LNCaP clone FGC (cell line): ENCODE measurements at places on chromosomes 13 and 19.

DNA sequence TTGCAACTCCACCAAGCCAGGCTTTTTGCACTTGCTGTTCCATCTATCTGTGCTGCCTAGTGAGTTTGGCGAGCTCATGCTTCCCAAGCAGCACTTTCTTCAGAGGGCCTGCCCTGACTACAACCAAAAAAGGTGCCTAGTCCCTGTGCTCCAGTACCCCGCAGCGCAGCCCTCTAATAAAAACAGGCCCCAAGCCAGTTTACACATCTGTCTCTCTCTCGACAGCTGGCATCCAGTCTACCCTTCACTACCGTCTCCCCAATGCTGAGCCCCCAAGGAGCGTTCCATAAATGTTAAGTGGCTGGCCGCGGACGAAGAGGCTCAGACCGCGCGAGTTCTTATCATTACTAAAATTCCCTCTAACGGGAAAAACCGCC lies 512 bp downstream of the MED4 start:
- no peak for DNase-seq

DNA sequence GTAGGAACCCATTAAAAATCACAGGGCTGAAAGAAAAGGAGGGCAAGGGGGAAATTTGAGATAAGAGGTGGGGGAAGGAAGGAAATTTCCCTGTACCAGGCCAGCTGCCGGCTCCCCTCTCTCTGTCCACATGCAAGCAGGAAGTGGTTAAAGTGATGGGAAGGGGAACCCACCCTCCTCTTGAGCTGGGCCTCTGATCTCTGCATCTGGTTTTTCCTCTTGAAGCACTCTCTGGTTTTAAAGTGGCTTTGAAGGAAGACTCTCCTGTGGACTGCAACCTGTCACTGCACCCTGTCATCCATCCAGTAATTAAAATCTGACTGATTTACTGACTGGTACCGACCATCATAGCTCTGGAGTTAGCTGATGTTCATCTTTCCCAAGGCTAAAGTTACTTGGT lies 239.6 kb downstream of the TSHZ3 start:
- DNase-seq: no peak

DNA sequence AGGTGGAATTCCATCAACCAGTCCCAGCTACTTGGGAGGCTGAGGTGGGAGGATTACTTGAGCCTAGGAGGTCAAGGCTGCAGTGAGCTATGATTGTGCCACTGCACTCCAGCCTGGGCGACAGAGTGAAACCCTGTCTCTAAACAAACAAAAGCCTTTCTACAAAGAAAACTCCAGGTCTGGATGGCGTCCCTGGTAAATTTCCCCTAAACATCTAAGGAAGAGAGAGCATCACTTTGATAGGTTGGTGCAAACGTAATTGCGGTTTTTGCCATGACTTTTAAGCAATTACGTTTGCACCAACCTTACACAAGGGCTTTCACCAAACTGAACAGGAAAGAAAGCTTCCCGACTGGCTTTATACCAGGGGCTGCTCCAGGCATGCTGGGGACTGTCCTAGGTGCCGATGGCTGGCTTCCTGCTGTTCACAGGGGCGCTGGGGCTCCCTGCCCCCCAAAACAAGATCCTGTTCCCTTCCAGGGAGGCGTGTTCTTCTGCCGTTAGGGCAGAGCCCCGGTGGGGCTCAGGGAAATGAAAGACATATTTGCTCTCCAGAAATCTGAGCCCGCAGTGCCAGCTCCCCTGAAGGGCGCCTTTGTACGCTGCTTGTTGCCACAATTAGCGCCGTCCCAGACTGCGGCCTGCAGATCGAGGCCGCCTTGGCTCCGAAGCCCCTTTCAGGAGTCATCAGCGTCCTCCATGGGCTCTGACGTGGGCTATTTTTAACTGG lies 38.7 kb upstream of the KLF2 start:
- no peak for DNase-seq

- no peak for DNase-seq
Measured at GRCh38 chr19:1327125-1327524, 41.5 kb downstream of the EFNA2 start.

GRCh38 chr19:17109962-17110598 lies 34.5 kb downstream of the MYO9B start:
- no peak for DNase-seq

- DNase-seq: no peak
Measured at GRCh38 chr13:50452756-50453155, 390.7 kb downstream of the DLEU7 start.

DNA sequence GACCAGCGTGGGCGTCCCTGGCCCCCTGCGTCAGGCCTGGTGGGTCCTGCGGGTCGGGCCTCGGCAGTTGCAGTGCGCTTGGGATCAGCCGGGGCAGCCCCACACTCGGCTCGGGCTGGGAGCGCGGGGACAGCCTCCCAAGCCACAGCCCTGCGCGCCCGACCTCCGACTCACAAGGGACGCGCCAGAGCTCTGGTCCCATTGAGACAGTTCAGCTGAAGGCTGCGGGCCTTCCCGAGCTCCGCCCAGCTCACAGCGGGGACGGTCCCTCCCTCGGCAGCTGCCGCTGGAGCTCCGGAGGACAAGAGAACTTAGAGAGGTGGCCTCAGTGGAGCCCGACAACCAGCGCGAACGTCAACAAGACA lies 45.7 kb upstream of the ZNF730 start:
- no peak for DNase-seq

GRCh38 chr13:39016087-39016486 lies 21.8 kb downstream of the PROSER1 start:
- DNase-seq: no peak

- no peak for DNase-seq
Measured at GRCh38 chr13:53144826-53145225, 116.2 kb downstream of the OLFM4 start.

DNA sequence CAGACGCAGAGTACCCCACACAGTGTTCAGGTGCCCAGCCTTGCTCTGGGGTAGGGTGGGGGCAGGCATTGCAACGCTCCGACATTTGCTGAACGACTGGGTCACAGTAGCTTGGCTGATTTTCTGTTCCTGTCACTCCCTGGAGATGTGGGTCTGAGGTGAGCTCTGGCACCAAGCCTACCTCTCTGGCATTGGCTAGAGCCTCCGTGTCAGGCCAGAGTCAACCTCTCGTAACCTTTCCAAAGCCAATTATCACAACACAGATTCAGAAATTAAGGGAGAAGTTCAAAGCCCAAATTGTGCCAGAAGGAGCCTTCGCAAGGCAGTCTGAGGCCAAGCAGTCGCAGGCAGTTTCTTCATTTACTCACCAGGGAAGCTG lies 117.2 kb downstream of the IRS2 start:
- DNase-seq: no peak

- no peak for DNase-seq
Measured at GRCh38 chr19:38848299-38849146, 1.3 kb downstream of the HNRNPL start.

- DNase-seq: peak; percentile 98
Measured at GRCh38 chr13:44218501-44219240, 155.0 kb upstream of the SERP2 start.

DNA sequence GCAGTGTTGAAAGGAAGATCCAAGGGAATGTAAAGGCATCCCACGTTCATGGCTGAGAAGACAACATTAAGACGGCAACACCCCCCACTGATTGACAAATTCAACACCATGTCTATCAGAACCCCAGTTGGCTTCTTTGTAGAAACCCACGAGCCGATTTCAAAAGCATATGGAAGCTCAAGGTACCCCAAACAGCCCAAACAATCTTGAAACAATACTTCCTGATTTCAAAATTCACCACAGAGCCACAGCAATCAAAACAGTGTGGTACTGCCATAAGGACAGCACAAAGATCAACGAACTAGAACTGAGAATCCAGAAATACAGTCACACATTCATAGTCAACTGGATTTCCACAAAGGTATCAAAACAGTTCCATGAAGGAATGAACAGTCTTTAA lies 6.2 kb downstream of the MIER2 start:
- no peak for DNase-seq

DNA sequence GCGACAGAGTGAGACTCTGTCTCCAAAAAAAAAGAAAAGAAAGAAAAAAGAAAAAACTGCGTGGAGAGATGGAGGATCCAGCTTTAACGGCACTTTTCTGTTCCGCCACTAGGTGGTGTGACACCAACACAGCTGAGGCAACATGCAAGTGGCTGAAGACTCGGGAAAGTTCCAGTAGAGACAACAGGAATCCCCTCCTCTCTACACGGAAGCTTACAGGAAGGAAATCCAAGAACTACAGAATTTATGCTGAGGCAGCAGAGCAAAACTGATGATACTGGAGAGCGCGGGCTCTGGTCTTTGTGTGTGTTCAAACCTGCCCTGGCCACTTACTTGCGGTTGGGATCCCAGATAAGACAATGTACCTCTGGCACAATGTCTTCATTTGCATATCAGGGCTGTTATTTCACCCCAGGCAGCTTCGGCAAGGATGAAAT lies 9.9 kb downstream of the RANBP3 start:
- DNase-seq: peak; percentile 87

- DNase-seq: no peak
Measured at GRCh38 chr19:46211201-46211881, 18.2 kb upstream of the IGFL1 start.

- DNase-seq: no peak
Measured at GRCh38 chr19:7743425-7743841, 3.9 kb downstream of the CD209 start.

- no peak for DNase-seq
Measured at GRCh38 chr13:113952983-113953520, 20.8 kb downstream of the C13orf46 start.
